ENCODE measurements at places on chromosomes 5 and 9.

DNA sequence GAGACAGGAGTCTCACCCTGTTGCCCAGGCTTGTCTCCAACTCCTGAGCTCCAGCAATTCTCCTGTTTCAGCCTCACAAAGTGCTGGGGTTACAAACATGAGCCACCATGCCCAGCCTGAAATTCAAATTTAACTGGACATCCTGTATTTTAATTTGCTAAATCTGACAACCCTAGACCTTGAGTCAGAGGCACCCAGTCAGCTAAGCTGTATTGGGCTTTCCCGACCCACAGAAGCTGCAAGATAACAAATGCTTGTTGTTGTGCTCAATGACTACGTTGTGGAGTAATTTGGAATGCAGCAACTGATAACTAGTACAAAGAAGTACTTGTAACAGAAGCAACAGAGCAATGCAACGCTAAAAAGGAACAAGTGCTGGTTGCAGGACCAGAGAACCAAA lies 533.1 kb downstream of the NTRK2 start:
- peak; percentile 93 for DNase-seq

DNA sequence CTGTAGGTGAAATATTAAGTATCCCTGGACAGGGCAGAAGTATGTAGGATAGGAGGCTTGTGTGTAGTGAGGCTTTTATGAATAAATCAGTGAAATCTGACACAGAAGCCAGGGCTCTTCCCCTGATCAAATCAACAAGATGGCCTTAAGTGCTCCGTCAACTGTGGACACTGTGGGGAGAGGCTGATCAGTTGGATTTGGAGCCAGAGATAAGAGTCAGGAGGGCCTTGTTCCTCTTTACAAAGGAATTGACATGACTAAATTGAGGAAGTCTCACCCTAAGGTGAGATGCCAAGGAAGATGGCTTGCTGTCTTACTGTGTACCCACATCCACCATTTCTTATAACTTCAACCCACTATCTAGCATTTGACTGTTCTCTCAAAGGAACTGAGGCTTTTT lies 91.6 kb upstream of the PRRC1 start:
- no peak for DNase-seq

- no peak for DNase-seq
These were observed 179.2 kb downstream of the MACROH2A1 start for GRCh38 chr5:135219868-135220267.

GRCh38 chr5:154077696-154078095 lies 38.9 kb downstream of the MFAP3 start:
- DNase-seq = no peak

GRCh38 chr9:37927601-37928551 lies 23.9 kb upstream of the SLC25A51 start:
- no peak for DNase-seq

DNA sequence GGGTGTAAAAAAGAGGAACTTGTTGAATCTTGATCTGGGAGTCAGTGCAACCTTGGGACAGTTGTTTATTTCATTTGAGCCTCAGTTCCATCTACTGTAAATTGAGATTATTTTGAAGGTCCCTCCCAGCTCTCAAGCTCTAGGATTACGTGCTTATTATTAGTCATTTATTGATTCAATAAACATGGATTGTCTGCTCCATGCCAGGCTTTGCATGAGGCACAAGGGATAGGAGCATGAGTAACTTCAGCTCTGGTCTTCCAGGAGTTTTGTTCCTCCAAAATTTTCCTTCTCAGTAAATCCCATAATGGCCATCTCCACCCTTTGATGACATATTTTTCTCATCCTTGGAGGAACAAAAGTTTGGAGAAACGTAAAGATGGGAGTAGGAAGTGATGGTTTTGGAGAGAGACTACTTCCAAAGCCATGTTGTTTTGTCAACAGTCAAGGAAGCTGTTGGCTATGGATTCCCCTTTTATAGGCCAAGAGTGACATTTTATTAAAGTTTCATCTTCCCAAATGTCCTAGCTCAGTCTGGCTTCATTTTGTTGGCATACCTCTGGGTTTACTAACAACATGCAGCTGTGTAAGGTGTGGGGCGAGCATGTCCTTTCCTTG lies 244.6 kb downstream of the DMRT2 start:
- no peak for DNase-seq

GRCh38 chr5:125970631-125971307 lies 452.4 kb upstream of the GRAMD2B start:
- no peak for DNase-seq

GRCh38 chr5:115381911-115382662 lies 85.6 kb upstream of the CCDC112 start:
- DNase-seq = no peak

DNA sequence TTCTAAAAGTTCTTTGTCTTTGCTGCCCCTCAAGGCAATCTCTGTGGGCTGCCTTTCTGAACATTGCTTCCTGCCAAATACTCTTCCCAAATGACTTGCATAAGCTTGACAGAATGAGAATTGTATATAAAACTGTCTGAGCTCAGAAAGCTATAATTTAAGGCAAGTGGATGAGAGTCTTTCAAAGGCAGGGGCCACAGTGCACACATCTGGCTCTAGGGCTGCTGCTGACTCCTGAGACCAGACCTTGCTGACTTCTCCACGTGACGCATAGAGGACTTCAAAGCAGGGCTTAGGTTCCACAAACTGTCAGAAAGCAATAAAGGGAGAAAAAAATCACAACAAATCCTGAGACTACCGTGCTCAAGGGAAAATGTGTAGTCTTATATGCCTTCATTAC lies 79.4 kb upstream of the DIRAS2 start:
- DNase-seq = peak; percentile 19

DNA sequence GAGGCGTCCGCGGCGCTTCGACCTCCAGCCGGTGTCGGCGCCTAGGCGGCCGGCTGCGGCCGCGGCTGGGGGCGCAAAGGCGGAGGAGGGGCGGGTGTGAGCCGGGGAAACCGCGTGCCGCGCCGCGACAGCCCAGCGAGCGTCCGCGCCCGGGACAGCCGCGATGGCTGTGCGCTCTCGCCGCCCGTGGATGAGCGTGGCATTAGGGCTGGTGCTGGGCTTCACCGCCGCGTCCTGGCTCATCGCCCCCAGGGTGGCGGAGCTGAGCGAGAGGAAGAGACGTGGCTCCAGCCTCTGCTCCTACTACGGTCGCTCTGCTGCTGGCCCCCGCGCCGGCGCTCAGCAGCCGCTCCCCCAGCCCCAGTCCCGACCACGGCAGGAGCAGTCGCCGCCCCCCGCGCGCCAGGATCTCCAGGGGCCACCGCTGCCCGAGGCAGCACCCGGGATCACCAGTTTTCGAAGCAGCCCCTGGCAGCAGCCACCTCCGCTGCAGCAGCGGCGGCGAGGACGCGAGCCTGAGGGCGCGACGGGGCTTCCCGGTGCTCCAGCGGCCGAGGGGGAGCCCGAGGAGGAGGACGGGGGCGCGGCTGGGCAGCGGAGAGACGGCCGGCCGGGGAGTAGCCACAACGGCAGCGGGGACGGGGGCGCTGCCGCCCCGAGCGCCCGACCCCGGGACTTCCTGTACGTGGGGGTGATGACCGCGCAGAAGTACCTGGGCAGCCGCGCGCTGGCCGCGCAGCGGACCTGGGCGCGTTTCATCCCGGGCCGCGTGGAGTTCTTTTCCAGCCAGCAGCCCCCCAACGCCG lies 605 bp downstream of the CHSY3 start:
- DNase-seq = no peak

DNA sequence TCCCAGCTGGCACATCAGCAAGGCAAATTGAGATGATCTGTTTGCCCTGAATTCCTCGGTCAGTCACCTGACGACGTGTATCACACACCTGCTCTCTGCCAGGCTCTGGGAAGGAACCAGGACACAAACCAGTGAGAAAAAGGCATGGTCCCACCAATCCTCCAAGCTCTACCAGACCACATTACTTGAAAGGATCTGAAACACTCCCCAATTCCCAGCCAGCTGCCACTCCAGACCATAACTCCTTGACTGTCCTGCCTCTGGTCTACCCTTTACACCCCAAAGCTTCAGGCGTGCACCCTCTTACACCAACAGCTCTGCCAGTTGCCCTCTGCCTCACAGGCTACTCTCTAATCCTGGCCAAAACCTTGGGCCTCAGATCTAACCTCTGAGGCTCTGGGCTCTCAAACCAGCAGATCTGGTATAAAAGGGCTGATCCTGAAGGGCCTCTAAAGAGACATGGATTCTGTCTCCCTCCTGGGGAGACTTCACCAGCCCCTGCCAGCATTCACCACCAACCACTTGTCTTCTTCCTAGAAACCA lies 6.8 kb downstream of the MGAT1 start:
- DNase-seq = no peak

Data from foreskin melanocyte (primary cell).